NCI-H446 (cell line): ENCODE measurements at places on chromosomes 1 and 21.

- no peak for DNase-seq
Measured at GRCh38 chr1:206608108-206608698, 4.1 kb downstream of the EIF2D start.

DNA sequence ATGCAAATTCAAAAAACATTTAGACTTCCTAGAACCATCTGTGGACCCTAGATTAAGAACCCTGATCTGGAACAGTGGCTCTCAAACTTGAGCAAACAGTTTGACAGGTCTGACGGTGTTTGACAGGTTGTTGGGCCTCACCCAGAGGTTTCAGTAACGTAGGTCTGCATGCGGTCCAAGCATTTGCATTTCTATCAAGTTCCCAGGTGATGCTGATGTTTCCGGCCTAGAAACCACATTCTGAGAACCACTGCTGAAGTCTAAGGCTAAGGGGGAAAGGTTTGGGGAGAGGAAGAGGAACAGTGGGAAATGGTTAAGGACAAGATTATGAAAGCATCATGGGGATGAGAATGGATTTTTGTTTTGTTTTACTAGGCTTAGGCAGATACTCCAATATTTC is 48.6 kb downstream of the MDM4 start:
- DNase-seq: no peak

DNA sequence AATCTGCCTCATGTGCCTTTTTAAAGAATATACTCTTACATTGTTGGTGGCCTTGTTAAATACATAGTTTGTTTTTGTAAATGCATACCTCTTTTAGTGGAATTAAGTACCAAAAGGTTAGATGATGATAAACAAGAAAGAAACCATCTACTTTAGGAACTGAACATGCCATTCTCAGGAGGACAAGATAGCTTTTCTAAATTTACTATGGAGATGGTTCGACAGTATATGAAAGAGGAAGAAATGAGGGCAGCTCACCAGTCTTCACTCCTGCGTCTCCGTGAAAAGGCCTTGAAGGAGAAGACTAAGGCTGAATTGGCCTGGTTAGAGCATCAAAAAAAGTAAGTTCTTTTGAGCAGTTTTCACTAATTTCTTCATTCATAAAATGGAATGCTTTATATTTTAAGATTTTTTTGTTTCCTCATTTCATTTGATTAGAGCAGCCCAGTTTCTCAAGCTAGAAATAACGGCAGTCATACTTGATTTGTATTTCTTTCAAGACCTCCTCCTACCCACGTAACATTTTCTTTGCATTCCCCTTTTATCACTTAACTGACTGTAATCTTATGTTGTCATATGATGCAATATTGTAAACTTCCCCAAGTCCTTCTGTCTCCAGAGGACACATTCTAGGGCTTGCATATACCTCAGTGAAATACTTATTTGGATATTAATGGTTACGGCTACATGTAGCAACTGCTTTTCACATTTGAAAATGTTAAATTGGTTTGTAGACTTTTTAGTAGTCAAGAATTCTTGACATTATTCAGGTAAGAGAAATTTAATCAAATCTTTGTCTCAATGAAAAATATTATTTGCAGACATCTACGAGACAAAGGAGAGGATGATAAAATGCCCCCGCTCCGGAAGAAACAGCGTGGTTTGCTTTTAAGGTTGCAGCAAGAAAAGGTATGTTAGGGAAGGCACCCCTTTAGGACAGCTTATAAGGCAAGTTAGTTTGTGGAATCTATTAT is 99.3 kb downstream of the CEP350 start:
- no peak for DNase-seq

DNA sequence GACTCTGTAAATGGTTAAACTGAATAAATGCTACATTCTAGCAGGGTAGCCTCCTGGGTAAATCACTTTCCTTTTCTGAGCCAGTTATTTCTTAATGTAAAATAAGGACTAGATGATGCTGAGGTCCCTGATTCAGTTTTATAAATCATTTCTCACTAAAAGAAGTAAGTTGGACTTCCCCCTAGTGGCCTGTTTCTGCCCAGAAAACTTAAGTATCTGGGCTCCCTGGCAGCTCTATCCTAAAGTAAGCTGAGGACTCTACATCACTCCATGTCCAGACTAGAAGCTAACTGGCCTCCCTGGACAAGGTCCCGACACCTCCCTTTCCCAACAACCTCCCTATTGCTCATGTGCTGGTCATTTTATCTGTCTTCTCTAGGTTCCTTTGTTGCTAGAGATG is 3.0 kb downstream of the GPN2 start:
- peak; percentile 17 for DNase-seq
